ENCODE measurements at places on chromosomes 11 and 22. TPM values are rescaled to one million over a fixed set of nuclear protein-coding genes. Genes with fewer than 3 reads are reported as not detected.

DNA sequence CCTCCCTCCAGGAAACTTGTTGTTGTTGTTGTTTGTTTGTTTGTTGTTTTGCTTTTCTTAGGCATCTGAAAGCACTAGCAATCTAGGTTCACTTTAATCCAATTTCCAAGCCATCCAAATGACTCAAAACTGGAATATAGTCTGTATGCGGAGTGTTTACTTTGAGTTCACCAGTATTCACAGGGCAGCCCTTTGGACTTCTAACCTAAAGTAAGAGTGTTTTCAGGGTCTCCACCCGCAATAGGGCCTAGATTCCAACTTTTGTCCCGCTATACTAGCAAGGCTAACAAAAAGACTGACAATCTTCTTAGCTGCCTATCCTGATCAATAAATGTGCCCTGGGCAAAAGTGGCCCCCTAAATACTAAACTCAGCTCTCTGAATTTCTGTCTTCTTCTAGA is 13.6 kb downstream of the PGM2L1 start:
- H3K36me3 ChIP-seq: no peaks in the 10 kb centered on the region
- DNase-seq: no peak
- H3K27me3 ChIP-seq: no peaks in the 10 kb centered on the region
- H3K4me1 ChIP-seq: peaks cover 6% of the 10 kb centered on the region
- no peak overlapping the region for H3K4me3 ChIP-seq
- H3K27ac ChIP-seq: no peak overlapping the region

- no peak overlapping the region for H3K27ac ChIP-seq
- no peaks in the 10 kb centered on the region for H3K4me1 ChIP-seq
- no peaks in the 10 kb centered on the region for H3K36me3 ChIP-seq
- H3K4me3 ChIP-seq: no peak overlapping the region
- DNase-seq: no peak
- H3K27me3 ChIP-seq: no peaks in the 10 kb centered on the region
Observed at GRCh38 chr11:93493252-93493897, 49.8 kb downstream of the SMCO4 start.

DNA sequence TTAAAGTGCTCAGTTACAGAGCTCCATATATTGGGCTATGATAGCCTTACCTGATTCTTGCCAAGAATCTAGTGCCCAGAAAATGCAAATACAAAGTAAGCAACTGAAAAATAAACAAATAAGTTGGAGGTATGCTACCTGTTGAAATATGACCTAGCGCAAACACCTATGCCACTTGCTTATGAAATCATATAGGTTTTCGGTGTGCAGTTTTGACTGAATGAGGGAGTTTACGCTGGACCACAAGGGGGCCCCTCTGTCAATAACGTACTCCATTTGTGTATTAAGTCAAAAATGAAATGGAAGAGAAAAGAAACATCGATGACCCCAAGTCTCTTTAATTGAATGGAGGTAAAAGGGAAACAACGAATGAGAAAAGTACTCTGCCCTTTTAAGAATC is 84.9 kb upstream of the TRIM77 start:
- no peaks in the 10 kb centered on the region for H3K36me3 ChIP-seq
- no peak for DNase-seq

DNA sequence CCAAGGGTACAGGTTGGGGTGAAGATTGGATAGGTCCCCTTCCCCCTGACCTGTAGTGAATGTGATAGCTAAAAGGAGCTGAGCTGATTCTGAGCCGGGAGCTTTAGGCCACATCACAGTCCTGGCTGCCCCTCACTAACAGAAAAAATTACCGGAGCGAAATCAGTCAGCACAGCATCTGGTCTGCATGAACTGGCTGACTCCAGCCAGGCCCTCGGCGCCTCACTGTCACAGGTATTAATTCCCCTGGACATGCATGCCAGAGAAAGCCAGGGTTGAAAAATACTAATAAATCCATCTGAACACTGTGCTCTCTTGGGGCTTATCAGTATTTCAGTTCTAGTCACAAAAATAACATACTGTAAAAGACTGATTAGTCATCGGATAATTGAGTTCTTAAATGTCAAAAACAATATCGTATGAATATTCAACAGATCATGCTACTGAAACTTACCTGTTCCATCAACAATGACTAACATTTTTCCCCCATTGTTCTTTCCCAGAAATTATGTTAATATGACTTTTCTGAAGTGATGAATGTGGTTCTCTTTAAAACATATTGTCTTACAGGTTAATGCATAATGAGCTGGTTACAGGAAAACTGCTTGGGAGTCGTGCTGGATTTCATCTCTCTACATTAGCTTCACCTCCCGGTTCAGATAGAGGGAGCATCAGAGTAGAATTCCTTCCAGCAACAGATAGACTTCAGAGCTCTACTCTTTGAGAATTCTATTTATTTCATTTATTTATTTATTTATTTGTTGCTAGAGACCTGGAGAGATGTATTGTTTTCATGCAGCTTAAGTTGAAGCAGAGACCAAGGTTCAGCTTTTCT is 387.7 kb downstream of the NXPE2 start:
- no peaks in the 10 kb centered on the region for H3K4me1 ChIP-seq
- DNase-seq: no peak
- no peaks in the 10 kb centered on the region for H3K27me3 ChIP-seq

GRCh38 chr11:24078018-24078417 is 418.8 kb upstream of the LUZP2 start:
- no peaks in the 10 kb centered on the region for H3K36me3 ChIP-seq
- H3K4me1 ChIP-seq: no peaks in the 10 kb centered on the region
- no peak overlapping the region for H3K27ac ChIP-seq
- no peak for DNase-seq
- H3K4me3 ChIP-seq: no peak overlapping the region

DNA sequence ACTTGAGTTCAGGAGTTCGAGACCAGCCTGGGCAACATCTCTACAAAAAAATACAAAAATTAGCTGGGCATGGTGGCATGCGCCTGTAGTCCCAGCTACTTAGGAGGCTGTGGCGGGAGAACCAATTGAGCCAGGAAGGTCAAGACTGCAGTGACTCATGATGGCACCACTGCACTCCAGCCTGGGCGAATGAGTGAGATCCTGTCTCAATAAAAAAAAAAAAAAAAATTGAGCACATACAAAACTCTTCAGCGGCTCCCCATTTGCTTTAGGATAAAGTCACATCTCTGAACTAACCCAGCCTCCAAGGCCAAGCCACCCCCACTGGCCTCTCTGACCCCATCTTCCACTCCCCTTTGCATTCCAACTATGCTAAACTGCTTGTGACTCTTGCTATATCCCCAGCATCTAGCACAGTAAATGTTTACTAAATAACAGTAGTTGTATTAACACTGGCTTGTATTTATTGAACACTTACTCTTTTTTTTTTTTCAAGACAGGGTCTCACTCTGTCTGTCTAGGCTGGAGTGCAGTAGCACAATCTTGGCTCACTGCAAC is 28.9 kb downstream of the CREB3L1 start:
- H3K4me1 ChIP-seq: peaks cover 6% of the 10 kb centered on the region
- H3K4me3 ChIP-seq: no peak overlapping the region

DNA sequence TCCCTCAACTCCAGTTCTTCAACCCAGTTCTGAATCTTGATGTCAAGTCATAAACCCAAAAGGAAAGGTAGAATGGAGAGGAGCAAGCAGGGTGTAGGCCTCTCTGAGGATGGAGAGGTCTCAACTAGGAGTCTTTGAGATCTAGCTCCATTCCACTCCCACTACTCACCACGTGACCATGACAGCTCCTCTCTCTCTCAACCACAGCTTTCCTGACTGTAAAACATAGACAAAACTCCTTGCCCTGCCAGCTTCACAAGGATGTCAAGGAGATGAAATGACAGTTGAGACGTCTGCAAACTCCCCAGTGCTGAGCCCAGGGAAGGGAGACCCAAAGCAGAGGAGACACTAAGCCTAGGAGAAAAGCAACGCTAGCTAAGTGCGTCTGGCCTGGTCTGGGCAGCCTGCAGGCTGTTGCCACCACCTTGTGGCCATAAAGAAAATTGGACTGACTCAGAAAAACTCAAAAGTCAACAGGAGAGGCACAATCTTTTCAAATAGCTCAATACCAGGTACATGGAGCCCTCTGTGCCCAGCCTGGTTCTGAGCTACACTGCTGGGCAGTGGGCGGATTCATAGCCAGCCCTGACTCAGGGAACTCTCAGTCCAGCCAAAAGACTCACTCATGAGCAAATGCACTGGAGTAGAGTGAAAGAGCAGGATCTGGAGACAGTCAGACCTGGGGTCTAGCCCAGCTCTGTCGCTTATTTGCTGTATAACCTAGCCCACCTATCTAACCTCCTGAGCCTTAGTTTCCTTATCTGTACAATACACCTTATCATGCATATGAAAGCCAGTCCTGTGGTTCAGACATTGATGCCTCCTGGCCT is 3.4 kb downstream of the CLPB start:
- H3K4me1 ChIP-seq: peaks cover 26% of the 10 kb centered on the region
- no peak overlapping the region for H3K4me3 ChIP-seq
- H3K27ac ChIP-seq: no peak overlapping the region
- H3K36me3 ChIP-seq: peaks cover 16% of the 10 kb centered on the region
- DNase-seq: peak; percentile 30

DNA sequence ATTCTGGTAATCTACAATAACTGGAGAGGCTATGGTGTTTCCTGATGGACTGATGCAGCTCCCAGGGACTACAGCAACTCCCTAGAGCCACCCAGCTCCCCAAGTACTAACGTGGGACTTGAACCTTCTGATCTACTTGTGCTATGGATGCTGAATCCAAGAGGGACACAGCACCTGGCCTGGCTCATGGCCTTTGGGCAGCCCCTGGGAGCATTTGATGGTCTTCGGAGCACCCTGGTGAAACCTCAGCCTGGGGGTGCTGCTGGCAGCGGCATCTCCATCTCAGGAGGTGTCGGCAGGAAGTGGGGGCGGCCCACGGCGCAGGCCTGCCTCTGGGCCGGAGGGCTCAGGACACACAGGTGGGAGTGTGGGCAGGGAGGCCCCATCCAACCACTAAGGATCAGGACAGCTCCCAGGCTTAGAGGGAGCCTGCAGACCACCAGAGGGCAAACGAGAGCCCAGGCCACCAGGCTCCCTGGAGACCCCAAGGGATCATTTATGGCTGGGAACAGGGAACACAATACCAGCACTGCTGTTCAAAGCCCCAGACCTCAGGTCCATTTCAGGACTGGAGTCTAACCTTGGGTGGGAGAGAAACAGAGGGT is 8.7 kb downstream of the EHD1 start:
- peaks cover 37% of the 10 kb centered on the region for H3K36me3 ChIP-seq
- H3K27me3 ChIP-seq: no peaks in the 10 kb centered on the region
- no peak for DNase-seq

Gene OR8D4
- polyA plus RNA-seq: not detected

Gene BARX2
- not detected for polyA plus RNA-seq

Gene FBLN1
- polyA plus RNA-seq: not detected

Gene SF1
- polyA plus RNA-seq: 48.3 TPM

Gene KIAA0930
- 1.7 TPM for polyA plus RNA-seq

Gene STK33
- not detected for polyA plus RNA-seq

Gene TRIM49
- polyA plus RNA-seq: not detected
